T1000 (cell line): ENCODE measurements at places on chromosomes 6 and 20.

GRCh38 chr20:64091770-64092169, 7.6 kb upstream of the LKAAEAR1 start:
- DNase-seq, result no peak

GRCh38 chr20:31991339-31991705, 18.9 kb upstream of the CCM2L start:
- DNase-seq, result no peak

DNA sequence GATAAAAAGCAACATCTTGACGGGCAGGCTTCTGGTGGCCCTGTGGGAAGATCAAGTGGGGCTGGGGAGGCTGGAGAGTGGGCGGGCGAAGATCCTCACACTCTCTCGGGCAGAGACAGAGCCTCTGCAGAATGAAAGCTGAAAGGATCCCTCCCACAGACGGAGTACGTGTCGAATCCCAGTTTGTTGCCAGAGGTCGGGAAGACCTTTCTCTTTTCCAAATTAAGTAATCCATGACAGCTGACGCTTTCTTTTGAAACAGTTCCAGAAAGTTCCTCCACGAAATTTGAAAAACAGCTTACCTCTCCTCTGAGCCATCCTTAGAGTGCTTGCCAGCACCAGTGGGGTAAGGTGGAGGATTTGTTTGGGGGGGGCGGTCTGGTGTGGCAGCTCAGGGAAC, 155.6 kb upstream of the SMLR1 start:
- no peak for DNase-seq

DNA sequence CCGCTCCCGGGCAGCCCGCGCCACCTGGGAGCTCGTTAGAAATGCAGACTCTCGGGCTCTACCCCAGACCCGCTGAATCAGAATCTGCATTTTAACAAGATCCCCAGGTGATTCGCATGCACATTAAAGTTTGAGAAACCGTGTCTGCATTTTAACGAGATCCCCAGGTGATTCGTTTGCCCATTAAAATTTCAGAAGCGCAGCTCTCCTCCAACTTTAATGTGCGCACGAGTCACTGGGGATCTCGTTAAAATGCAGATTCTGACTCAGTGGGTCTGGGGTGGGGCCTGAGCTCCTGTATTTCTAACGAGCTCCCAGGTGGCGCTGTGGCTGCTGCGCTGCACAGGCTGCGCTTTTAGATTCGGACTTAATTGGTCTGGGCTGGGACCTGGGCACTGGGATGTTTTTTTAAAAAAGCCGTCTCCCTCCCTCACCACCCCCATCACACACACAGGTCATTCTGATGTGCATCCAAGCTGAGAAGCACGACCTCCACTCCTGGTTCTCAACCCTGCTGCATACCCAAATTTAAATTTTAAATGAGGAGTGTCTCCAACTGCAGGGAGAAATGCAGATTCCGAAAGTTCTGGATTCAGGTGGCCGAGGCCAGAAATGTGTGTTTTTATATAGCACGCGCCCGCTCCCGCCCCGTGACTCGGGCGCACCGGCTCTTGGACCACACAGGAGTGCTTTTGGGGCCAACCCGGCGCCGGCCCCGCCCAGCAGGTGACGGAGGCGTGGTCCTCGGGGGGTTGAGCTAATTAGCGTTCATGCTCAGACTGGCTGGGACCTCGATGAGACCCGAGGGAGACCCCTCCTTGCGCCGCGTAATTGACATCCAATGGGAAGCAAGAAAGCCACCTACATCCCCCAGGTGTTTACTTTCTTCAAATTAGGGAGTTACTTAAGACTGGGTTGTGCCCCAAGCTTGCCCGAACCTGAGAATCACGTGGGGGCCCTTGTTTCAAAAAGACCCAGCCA, 85.8 kb downstream of the ZFP64 start:
- DNase-seq, result no peak

GRCh38 chr20:47191074-47191673, 165.3 kb downstream of the ZMYND8 start:
- no peak for DNase-seq
